ENCODE measurements at places on chromosomes 12 and 14.
A peak's percentile ranks its signal among the peaks of the same experiment; 100 is the strongest.

GRCh38 chr14:35695647-35696046 is 113.4 kb downstream of the RALGAPA1 start:
- DNase-seq, result no peak

GRCh38 chr14:62146030-62146429 is 383.8 kb downstream of the SNAPC1 start:
- no peak for DNase-seq

GRCh38 chr12:130423136-130423535 is 85.4 kb downstream of the PIWIL1 start:
- no peak for DNase-seq

DNA sequence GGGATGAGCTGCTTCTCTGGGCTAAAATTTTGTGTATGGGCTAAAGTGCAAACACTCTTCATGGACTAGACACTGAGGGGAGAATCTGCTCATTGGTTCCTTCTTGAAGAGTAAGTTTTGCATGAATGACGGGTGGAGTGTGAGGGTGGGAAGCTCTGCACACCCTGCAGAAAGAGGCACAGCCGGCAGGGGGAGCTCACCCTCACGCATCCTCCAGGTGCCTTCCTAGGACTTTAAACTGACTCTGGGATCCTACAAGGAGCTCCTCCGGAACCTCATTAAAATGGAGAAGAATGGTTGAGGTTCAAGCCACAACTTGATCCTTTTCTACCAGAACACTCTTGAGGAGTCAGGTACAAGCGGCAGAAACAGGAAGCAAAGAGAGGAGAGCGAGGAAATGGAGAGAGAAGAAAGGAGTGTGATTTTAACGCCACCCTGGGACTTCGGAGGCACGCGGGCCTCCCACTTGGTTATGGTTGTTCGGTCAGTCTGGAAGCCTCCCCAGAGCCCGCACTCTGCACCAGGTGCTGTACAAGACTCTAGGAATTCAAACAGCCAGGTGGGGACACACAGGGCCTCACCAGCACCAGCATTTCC is 87.5 kb downstream of the SETD3 start:
- no peak for DNase-seq

- no peak for DNase-seq
These were observed 6.5 kb upstream of the LGMN start for GRCh38 chr14:92754966-92755365.

GRCh38 chr12:18270958-18271460 is 9.7 kb downstream of the PIK3C2G start:
- no peak for DNase-seq

DNA sequence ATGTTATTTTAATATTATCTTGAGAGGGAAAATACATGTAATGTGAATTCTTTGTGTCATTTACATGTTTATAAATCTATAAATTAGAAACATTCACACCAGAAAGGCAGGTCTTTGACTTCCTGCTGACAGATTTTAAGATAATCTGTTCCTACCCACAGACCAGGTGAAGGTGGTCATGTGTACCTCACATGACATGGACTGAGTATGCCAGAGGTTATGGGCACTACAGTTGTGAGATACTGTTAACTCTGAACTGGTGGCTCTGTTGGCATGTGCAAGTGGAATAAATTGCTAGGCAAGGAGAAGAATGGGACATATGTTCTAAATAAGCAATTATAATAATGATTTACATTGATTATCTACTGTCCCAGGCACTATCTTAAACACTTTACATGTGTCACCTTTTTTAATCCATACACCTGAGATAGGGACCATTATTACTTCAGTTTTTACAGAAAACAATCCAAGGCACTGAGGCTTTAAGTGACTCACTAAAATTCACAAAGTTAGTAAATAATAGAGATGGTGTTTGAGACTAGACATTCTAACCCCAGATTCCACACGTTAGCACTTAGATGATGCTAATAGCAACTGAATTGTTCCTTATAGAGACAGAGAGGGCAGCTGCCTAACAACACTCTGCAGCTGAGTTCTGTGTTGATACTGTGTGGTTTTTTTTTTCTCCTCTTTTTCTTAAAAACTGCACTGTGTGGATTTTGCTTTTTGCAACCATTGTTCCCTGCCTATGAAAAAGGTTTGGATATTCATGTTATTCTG is 23.8 kb downstream of the SLC16A7 start:
- DNase-seq, result no peak

- peak; percentile 52 for DNase-seq
These were observed 5.1 kb downstream of the ANKRD9 start for GRCh38 chr14:102504328-102504999.
